ENCODE measurements at places on chromosomes 2 and 18.
A peak's percentile ranks its signal among the peaks of the same experiment; 100 is the strongest.

GRCh38 chr18:27057519-27058234 is 127.4 kb downstream of the CHST9 start:
- no peak for DNase-seq
- no peaks in the 10 kb centered on the region for H3K36me3 ChIP-seq
- no peaks in the 10 kb centered on the region for H3K4me1 ChIP-seq
- no peak overlapping the region for H3K27ac ChIP-seq

DNA sequence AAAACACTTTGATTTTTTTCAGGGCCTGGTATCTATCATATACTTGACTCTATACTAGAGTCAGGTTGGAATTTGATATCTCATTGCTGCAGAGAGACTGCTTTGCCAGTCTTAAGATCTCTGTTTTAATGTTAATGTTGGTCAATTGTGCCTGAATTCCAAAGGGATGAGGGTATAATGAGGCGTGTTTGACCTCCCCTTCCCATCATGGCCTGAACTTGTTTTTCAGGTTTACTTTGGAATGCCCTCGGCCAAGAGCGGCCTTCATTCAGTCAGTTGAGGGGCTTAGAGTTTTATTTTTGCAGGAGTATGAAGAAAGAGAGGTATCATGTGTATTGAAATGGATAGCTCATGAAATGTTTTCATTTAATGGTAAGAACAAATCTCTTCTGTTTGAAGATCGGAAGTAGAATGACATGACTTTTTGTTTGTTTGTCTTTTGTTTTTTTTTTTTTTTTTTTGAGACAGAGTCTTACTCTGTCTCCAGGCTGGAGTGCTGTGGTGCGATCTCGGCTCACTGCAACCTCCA is 119.0 kb downstream of the KIAA1328 start:
- peaks cover 3% of the 10 kb centered on the region for H3K36me3 ChIP-seq
- H3K27ac ChIP-seq: no peak overlapping the region
- no peaks in the 10 kb centered on the region for H3K4me1 ChIP-seq
- no peaks in the 10 kb centered on the region for H3K27me3 ChIP-seq
- H3K4me3 ChIP-seq: no peak overlapping the region

- no peak overlapping the region for H3K4me3 ChIP-seq
- H3K4me1 ChIP-seq: no peaks in the 10 kb centered on the region
- H3K36me3 ChIP-seq: no peaks in the 10 kb centered on the region
- H3K27ac ChIP-seq: no peak overlapping the region
- DNase-seq: no peak
These were observed 95.7 kb downstream of the VAPA start for GRCh38 chr18:10009321-10010144.

- no peak overlapping the region for H3K4me3 ChIP-seq
- H3K36me3 ChIP-seq: no peaks in the 10 kb centered on the region
- no peaks in the 10 kb centered on the region for H3K4me1 ChIP-seq
These were observed 156.1 kb downstream of the MYT1L start for GRCh38 chr2:2174956-2175355.

- no peak overlapping the region for H3K27ac ChIP-seq
- peaks cover 9% of the 10 kb centered on the region for H3K4me1 ChIP-seq
- DNase-seq: no peak
- H3K4me3 ChIP-seq: no peak overlapping the region
- H3K36me3 ChIP-seq: peaks cover 5% of the 10 kb centered on the region
These were observed 138.1 kb upstream of the CHAC2 start for GRCh38 chr2:53629501-53629900.

GRCh38 chr2:24354395-24354794 is 5.9 kb downstream of the ITSN2 start:
- H3K27me3 ChIP-seq: no peaks in the 10 kb centered on the region
- no peak overlapping the region for H3K27ac ChIP-seq
- peaks cover 75% of the 10 kb centered on the region for H3K4me1 ChIP-seq
- peaks cover 8% of the 10 kb centered on the region for H3K36me3 ChIP-seq
- H3K4me3 ChIP-seq: no peak overlapping the region
- no peak for DNase-seq

DNA sequence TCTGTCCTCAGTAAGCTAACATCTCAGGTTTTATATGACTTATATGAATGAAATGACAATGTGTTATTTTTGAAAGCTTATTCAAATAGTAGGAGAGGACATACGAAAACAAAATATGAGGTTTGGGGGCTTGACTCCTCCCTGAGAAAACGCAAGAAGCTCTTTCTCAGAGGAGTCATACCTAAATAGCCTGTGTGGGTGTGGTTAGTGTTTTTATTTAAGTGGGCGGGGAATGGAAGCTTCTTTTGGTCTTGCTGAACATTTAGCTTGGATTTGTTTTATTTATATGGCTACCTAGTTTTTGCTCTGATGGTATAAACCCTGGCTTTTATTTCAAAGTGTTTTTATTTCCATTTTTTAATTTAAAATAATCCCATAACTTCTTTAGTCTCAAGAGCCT is 72.1 kb upstream of the DSG1 start:
- no peak for DNase-seq
- H3K27ac ChIP-seq: no peak overlapping the region
- H3K36me3 ChIP-seq: no peaks in the 10 kb centered on the region
- H3K4me1 ChIP-seq: no peaks in the 10 kb centered on the region

DNA sequence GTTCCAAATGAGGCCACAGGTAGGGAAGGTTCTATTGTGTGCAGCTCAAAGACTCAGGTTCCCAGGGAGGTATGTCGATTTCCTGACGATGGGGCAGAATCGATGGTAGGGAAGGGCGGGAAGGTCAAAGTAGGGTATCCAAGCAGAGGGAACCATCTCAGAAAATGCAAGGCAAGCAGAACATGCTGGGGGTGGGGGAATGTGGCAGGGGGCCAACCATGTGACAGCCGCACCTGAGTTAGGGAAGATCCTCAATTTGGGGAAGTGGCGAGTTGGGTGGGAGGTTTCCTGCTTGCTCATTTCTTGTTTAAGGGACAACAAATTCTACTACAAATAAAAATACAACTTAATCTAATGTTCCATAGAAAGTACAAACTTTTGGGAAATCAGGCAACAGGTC is 21.7 kb upstream of the GRP start:
- peaks cover 30% of the 10 kb centered on the region for H3K27me3 ChIP-seq
- no peak overlapping the region for H3K27ac ChIP-seq
- DNase-seq: no peak
- no peak overlapping the region for H3K4me3 ChIP-seq

DNA sequence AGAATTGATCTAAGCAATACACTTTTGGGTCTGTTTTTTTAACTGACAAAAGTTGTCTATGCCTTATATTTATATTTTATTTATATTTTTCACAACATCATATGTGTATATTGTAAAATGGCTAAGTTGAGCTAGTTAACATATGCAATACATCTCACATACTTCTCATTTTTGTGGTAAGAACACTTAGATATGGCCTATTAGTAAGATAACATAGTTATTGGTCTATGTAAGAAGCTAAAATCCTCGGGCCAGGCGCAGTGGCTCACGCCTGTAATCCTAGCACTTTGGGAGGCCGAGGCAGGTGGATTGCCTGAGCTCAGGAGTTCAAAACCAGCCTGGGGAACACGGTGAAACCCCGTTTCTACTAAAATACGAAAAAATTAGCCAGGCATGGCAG is 275.6 kb upstream of the ID2 start:
- H3K36me3 ChIP-seq: peaks cover 5% of the 10 kb centered on the region
- H3K4me3 ChIP-seq: no peak overlapping the region
- no peak for DNase-seq
- no peaks in the 10 kb centered on the region for H3K27me3 ChIP-seq
- peaks cover 15% of the 10 kb centered on the region for H3K4me1 ChIP-seq

DNA sequence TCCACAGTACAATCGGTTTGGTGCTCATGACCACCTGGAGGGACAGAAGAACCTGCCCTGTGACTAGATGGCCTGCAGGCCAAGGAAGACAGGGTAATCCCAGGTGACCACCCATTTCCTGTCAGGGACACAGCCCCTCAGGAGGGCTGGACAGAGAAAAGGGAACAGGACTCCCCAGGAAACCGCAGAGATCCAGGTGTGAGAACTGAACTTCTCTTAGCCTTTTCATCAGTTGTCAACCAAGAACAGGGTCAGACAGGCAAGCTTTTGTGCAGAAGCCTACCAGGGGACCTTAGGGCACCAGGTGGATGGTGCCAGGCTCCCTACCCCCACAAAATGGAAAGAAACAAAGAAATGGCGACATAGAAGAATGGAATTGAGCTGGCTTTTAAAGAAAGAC is 132.3 kb downstream of the HDAC4 start:
- peak overlapping the region; percentile 98 for H3K27ac ChIP-seq
- no peak for DNase-seq
- peaks cover 76% of the 10 kb centered on the region for H3K4me1 ChIP-seq
- H3K4me3 ChIP-seq: peak overlapping the region; percentile 96
- peaks cover 11% of the 10 kb centered on the region for H3K36me3 ChIP-seq
- no peaks in the 10 kb centered on the region for H3K27me3 ChIP-seq

DNA sequence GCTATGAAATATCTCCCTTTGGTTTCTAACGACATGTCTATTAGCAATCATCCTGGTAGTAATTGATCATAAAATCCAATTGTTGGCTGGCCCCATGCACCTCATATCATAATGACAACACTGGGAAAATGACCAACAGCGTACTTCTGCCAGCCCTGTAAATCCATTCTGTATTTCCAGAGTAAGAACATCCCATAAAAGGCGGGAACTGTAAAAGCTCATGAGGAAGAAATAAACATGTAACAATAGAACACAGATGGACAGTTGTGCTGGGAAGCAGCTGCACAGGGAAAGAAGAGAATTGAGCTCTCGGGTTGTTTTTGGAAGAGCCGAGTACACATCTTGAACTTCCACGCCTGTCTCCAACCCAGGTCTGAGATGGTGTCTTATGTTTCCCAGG is 218.7 kb downstream of the CMPK2 start:
- DNase-seq: no peak
- no peak overlapping the region for H3K27ac ChIP-seq
- H3K4me3 ChIP-seq: no peak overlapping the region
- H3K27me3 ChIP-seq: no peaks in the 10 kb centered on the region
- no peaks in the 10 kb centered on the region for H3K36me3 ChIP-seq

DNA sequence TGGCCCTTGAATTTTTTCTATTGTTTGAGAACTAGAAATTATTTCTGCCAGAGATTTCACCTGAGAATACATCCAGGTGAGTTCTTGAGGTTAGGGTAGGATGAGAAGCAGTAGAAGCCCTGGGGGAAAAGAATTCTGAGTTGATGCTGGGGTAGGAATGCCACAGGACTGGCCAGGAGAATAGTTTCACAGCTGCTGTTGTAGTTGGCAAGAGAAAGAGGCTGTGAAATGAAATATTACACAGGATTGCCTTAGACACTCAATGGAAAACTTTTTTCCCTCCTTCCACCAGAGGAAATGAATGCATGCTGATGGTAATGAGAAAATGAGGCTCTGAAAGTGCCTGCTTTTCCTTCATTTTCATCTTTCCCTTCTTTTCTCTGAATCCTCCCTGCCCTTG is 54.6 kb downstream of the PRKCE start:
- no peaks in the 10 kb centered on the region for H3K27me3 ChIP-seq
- no peak overlapping the region for H3K4me3 ChIP-seq
- H3K36me3 ChIP-seq: no peaks in the 10 kb centered on the region
- H3K4me1 ChIP-seq: no peaks in the 10 kb centered on the region
- DNase-seq: no peak
